Head of caudate nucleus (tissue), 42 donors: ENCODE measurements at places on chromosomes 2 and 18.

- no peak for DNase-seq
Measured at GRCh38 chr18:27412556-27412955, 227.4 kb upstream of the CHST9 start.

DNA sequence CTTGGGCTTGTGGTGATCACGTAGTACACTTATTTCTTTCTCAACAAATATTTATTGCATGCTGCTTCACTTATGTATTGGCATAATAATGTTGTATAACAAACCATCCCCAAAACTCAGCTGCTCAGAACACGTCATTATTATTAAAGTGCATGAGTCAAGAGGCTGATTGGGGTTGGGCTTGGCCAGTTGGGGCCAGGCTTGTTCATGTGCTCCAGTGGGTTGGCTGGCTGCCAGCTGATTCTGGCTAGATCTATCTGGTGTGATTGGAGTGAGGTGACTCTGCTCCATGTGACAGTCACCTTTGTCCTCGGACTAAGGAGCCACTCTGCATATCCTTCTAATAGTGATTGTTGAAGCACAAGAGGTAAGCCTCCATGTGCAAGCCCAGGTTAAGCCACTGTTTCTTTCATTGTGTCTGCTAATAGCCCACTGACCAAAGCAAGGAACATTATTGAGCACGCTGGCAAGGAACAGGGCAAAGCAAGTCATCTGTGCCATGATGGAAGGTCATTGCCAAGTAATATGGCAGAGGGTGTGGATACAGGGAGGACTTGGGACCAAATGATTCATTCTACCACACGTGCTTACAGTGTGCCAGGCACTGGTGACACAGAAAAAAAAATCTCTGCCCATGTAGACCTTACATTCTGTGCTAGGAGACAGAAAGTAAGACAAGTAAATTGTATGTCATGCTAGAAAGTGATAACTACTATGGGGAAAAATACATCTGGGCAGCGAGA is 63.3 kb upstream of the TMEM182 start:
- DNase-seq, result no peak

DNA sequence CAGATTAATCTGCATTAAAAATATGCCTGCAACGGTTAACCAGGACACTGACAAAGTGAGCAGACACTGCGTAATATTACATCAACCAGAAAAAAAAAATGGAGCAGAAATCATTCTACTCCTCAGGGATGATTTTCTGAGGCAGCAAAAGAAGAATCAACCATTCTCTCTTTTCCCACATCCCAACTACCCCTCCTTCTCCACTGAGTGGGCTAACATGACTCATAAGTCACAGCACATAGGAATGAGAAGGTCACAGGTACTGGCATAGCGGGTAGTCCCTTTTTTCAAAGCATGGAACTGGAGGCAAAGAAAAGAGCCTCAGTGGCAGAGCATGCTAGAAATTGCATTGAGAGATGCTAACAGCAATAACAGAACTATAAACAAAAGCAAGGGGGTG is 54.3 kb upstream of the TSPYL6 start:
- DNase-seq, result no peak

DNA sequence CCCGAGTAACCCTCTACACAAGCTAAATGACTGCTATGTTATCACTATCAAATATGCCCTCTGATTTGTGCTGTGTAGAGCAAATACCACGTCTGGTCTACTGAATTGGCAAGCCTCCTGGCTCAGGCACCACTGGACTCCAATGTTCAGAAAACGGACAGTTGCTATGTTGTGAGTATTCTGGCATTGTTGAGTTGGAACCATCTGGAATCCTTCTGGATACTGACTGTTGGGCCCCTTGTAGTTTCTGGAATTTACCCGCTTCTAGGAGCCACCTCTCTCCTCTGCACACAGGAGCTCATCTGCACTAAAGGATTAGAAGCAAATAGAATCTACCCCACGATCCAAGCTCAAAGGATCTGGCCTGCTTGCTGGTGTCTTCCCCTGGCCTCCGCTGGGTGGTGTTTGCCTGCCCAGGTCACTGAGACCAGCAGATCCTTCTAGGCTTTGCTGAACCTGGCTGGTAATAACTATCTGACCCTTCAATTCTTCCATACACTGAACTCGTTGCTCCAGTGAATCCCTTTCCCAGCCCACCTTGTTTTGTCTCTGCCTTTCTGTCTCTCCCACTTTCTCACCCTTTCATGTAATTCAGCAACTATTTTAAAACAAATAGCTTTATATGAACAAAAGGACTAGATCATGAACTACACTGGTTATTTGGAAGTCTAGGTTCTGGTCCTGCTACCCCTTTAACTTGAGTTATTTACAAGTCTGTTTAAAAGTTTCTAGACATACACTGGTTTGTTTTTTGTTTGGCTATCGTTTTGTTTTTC is 2.1 kb upstream of the HAAO start:
- no peak for DNase-seq

DNA sequence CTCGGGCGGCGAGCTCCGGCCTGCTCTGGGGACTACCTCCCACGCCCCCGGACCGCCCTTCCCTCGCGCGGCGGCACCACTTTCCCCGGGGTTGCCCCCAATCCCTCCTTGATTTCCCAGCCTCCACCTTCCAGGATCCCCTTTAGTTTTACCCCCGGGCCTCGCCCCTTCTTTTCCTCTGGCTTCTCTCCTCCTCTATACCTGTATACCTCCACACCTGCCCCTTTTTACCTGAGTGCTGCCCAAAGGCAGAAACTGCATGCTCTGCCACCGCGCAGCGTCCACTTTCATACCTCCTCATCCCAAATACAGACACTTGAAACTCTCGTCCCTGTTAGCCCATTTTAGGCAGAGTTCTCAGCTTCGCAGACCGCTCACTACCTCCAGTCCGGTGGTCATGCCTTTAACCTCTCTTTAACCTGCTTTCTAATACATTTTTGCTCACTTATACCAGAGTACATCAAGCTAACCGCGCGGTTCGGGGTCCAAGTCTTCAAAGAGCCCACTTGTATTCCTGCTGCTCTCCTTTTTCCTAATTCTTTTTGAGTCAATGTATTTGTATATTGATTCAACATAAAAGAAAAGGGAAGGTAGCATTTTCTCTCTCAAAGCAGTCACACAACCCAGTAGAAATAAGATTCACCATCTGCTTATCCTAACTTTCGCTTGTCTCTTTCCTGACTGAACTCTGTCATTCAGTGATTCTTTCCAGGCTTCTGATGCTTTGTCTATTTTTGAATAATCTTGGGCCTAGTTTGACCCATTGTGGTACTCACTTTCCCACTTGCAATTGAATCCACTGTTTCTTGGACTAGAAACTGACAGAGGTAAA is 901 bp downstream of the SPOPL start:
- no peak for DNase-seq

DNA sequence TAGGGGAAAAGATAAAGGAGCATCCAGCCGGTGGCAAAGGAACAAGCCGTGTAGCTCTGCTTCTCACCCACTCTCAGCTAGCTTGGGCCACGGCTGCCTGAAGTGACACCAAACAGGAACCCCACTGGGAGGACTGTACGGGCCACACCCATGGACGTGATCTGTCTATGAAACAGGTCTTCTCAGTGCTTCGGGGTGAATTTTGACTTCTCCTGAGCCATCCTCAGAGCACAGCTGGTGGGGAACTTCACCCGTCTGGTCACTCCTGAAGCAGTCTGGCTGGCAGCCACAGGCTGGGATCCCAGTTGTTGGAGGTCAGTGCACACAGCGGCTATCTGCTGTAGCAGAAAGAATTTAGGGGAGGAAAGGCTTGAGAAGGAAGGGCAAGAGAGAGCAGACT is 223.8 kb downstream of the FAM210A start:
- no peak for DNase-seq

GRCh38 chr2:229270551-229271410 is at the start of gene PID1:
Gene PID1 (minus strand): TSS chr2:229271287. CDS start chr2:229271043, 244 bp downstream.
- DNase-seq, result no peak

DNA sequence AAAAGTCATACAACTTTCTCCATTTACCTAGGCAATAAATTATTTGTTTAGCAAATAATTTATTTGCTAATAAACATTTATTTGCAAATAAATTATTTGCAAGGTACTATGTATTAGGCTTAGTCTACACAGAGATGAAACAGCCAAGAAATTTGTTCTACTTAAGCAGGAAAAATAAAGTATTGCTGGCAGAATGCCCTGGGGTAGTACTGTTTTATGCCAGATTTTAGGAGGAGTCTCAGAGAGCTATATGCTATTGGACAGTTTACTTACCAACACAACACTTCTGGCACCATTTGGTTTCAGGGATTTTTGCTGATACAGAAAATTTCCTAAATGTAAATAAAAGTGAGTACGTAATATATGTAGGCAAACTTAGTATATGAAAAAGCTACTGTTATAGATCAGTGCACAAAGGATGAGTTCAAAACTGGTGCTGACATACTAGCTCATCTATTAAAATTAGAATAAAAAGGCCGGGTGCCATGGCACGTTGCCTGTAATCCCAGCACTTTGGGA is 23.2 kb upstream of the CDKL4 start:
- no peak for DNase-seq

- DNase-seq, result no peak
Measured at GRCh38 chr18:48053881-48054816, 123.7 kb upstream of the SMAD2 start.

GRCh38 chr2:240968731-240969624 is 29.4 kb upstream of the SNED1 start:
- no peak for DNase-seq

DNA sequence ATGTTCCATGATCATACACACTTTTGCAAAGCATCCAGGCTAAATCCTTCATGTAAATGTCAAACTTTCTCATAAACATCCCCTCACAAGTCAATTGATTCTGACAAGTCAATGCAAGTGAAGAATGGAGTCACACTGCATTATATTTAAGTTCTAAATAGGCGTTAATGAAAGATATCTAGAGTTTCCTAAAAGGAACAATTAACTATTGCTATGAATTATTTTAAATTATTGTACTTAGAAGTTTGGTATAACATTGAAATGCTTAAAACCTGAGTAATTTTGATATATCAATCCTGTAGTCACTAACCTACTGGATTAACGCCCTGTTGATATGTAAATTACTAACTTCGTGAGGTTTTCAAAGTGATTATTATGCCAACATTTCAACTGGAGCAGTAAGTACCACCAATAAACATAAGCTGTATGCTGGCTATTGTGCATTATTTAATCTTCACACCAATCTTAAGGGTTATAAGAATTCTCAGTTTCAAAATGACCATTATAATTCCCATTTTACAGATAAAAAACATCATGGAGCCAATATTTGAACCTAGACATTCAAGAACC is 884.3 kb downstream of the ERBB4 start:
- no peak for DNase-seq

GRCh38 chr2:26883956-26884355 is 36.0 kb downstream of the DPYSL5 start:
- no peak for DNase-seq

GRCh38 chr2:85723707-85724360 is 29.7 kb downstream of the GNLY start:
- no peak for DNase-seq

GRCh38 chr2:10783421-10783820 is 29.2 kb downstream of the PDIA6 start:
- no peak for DNase-seq

GRCh38 chr18:12330766-12331165 is 22.7 kb downstream of the TUBB6 start:
- DNase-seq, result no peak

DNA sequence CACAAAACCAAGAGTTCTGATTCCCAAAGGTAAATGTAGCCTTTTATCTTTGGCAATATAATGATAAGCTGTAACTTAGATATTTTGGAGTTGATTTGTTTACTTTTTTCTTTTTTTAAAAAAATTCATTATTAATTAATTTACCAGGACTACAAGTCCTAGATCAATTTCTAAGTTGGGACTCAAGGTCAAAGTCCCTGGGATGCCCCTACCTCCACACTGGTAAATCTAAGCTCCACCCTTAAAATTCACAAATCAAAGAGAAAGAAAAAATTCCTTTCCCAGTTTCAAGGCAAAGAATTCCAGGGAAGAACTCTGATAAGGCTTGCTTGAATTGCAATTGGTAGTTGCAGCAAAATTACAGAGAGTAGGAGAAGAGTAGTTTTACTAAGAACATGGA is 71.3 kb downstream of the MDH1 start:
- no peak for DNase-seq

- no peak for DNase-seq
Measured at GRCh38 chr2:216132585-216132984, 23.4 kb downstream of the XRCC5 start.

GRCh38 chr2:58228299-58228698 is 12.8 kb downstream of the FANCL start:
- no peak for DNase-seq

GRCh38 chr2:143150287-143150686 is 21.1 kb downstream of the ARHGAP15 start:
- no peak for DNase-seq

GRCh38 chr2:185291035-185291647 is 447.5 kb upstream of the FSIP2 start:
- DNase-seq, result no peak

DNA sequence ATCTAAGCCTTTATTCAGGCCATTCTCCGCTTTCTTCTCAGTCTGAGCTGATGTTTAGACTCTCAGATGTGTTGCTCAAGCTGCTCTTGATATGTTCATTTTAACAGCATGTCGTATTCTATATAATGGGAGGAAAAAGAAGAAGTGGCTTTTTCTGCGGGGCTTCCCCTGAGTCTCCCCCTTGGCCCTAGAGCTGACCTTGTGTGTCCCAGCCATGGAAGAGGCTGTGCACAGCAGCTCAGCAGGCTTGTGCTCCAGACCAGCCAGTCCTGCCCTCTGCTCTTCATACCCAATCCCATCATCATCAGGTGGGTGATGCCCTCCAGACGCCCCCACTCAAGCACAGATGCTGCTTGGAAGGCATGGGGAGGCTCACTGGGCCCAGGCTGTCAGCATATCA is 155.1 kb upstream of the CELF4 start:
- no peak for DNase-seq

GRCh38 chr2:168475636-168476035 is 19.6 kb downstream of the CERS6 start:
- no peak for DNase-seq

DNA sequence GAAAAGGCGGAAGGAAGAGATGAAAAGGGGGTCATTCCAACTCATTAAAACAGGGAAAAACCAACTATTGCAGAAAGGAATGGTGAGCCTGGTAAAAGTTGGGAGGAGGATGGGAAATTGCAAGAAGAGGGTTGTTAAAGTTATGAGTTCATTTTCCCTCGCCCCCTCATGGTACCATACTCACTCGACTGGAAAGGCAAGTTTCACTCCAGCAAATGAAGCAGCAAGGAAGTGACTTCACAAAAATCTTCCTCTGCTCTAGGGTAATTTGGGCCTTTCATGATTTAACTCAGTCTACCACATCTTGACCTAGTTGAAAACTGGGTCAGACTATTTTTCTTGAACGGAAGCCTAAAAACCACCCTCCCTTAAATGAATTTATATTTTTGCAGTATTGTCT is 22.8 kb upstream of the DAW1 start:
- DNase-seq, result no peak

GRCh38 chr18:55610506-55610905 is 22.5 kb upstream of the TCF4 start:
- no peak for DNase-seq
